NCI-H1048 (cell line): ENCODE measurements at places on chromosomes 12 and 14.

GRCh38 chr12:109807954-109808643 lies 25.1 kb downstream of the TRPV4 start:
- DNase-seq: no peak

- DNase-seq: no peak
Measured at GRCh38 chr14:91293281-91293680, 48.8 kb upstream of the GPR68 start.

GRCh38 chr12:49537231-49537751 lies 1.5 kb upstream of the KCNH3 start:
- DNase-seq: no peak

DNA sequence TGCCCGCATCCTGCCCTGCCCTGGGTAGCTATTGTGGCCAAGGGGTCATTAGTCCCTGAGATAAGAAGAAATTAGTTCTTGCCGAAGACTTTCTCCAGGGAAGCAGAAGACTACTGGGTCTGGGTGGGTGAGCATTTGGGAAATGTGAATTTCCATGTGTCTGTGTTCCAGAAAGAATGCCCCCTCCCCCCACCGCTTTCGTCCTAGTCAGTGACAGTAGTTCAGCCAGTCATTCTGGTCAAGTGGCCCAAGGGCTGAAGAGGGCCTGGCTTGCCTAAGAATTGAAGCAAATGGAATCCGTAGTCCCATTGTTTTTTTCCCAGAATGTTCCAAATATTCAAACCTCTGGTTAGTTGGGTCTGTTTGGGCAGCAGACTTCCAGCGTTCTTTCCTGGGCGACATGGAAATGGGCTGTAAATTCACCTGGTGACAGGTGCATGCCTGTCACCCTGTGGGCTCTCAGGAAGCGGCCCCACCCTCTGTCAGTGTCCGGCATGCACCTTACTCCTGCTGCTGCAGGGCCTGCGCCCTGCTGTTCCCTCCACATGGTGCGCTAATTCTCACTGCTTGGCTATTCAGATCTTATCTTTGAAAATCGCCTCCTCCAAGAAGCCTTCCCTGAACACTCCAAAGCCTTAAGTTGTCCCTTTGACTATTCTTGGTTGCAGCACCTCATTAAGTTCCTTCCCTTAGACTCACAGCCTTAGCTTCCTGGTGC lies 1.4 kb upstream of the RFLNA start:
- DNase-seq: no peak

GRCh38 chr14:68286667-68287066 lies 467.1 kb downstream of the RAD51B start:
- DNase-seq: no peak

DNA sequence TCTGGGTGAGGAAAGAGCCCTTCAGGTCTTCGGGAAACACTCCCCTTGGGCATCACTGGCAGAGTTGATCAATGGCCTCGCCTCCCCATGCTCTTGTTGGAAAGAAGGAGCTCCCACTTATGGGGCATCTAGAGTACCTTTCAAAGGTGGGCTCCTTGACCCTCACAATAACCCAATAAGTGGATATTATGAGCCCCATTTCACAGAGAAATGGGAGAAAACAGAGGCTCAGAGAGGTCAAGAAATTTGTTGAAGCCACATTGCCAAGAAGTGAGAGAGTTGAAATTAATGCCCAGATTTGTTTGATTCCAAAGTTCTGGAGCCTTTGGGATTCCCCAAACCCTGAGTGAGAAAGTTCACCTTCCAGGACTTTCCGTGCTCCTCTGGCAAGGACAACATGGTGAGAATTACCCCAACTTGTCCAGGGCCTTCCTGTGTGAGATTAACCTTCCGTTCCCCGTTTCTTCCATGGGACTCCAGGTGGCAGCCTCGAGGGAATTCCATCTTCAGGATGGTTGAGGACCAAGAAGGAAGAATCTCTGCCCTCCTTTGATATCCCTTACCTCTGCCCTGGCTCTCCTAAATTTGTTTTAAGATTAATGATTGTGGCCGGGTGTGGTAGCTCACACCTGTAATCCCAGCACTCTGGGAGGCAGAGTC lies 7.5 kb upstream of the CHD4 start:
- no peak for DNase-seq

GRCh38 chr14:35865611-35866324 lies 39.6 kb downstream of the BRMS1L start:
- DNase-seq: no peak

DNA sequence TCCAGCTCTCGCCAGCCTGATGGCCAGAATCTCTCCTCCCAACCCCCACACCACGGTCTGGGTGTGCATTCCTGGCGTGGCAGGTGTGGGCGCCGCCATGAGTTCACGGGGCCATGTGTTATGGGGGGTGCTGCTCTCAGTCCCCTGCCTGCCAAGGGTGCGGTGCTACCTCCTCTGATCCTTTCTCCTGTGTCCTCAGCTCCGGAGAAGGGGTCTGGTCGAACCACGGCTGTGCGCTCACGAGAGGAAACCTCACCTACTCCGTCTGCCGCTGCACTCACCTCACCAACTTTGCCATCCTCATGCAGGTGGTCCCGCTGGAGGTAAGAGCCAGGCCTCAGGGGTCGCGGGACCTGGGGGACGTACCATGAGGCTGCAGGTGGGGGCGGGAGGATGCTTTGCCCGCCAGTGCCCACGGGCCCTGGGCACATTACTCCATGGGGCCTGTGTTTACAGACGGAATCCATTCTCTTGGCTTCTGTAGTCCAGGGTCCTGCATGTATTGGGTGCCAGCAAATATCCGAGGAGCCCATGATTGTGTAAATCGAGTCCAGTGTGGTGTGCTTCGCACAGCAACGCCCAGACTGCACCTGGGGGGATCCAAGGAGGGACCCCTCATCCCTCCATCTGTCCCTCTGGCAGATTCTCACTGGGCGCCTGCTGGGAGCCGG lies 130.8 kb downstream of the ADGRD1 start:
- no peak for DNase-seq

GRCh38 chr12:100564090-100564489 lies 9.4 kb upstream of the GAS2L3 start:
- DNase-seq: no peak

GRCh38 chr12:6667559-6668210 lies 4.8 kb upstream of the ING4 start:
- DNase-seq: no peak
